ENCODE measurements at places on chromosomes 11 and 22.

- DNase-seq, result no peak
Observed at GRCh38 chr11:107263844-107264563, 193.6 kb downstream of the CWF19L2 start.

- DNase-seq, result no peak
Observed at GRCh38 chr22:29032014-29032475, 29.6 kb downstream of the C22orf31 start.

- no peak for DNase-seq
Observed at GRCh38 chr11:111253131-111253530, 7.6 kb downstream of the POU2AF2 start.

DNA sequence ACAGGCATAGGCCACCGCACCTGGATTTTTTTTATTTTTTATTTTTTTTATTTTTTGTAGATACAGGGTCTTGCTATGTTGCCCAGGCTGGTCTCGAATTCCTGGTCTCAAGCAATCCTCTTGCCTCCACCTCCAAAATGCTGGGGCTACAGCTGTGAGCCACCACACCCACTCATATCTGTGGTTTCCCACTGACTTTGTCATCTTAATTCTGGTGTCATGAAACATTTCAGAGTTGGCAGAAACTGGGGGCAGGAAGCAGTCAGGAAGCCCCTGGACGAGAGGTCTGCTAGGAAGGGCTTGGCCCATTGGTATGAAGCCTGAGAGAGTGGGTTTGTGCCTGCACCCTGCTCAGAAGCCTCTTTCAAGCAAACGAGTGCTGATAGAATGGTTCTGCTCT lies 49.1 kb downstream of the COMMD9 start:
- no peak for DNase-seq

DNA sequence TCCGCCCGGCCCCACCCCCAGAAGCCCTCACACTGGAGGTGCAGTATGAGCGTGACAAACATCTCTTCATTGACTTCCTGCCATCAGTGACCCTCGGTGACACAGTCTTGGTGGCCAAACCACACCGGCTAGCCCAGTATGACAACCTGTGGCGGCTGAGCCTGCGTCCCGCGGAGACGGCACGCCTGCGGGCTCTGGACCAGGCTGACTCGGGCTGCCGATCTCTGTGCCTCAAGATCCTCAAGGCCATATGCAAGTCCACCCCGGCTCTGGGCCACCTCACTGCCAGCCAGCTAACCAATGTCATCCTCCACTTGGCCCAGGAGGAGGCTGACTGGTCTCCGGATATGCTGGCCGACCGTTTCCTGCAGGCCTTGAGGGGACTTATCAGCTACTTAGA lies 6.6 kb upstream of the ATF4 start:
- DNase-seq, result no peak

DNA sequence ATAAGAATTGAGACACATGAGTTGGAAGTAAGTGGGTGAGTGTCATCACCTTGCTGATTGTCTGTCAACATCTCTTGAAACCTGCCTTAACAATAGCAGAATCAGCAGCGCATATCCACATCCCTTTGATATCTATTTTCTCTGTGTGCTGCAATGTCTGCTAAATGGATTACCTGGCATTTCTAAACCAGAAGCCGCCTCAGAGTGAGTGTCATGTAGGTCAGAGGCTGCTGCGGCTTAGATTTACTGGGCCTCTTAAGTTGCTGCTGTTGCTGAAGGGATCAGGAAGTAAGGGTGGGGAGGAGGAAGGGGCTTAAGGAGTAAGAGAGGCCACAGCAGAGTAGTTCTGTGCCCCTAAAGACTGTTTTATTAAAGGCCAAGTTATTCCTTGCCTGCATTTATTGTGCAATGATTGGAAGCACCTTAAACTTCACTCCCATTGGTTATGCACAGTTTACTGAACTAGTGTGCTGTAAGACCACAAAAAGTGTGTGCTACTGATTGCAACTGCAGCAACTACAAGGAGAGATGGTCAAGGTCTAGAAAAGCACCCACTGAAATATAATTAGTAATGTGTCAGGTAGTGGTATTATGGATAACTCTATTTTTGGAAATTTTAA lies 29.8 kb upstream of the TMEM41B start:
- no peak for DNase-seq

DNA sequence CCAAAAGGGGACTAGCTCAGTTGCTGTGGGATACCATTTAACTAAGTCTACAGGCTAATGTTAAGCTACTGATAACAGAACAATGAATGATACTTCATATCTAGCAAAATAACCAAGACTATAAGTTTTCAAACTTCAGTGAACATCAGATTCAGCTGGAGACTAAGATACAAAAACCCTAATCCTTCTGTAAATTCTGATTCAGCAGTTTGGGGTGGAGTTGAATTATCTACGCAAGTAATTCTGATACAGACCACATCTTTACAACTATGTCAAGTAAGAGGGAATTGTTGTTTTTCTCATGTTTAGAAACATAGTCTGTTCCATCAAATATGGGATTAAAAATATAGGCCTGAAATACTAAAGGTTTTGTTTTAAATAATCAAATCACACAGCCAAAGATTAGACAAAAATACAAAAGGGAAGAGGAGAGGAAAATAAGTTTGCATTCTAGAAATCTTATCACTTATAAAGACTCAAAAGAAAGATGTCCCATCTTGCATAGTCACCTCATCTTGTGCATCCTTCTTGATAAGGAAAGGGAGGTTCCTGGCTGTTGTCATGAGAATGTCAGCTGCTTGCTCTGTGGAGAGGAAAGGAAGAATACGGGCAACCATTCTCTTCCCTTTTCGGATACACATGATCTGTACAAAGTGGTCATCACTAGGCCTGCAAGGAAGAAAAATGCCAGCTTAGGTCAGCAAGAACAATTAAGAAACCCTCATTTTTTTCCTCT lies 21.4 kb downstream of the PATL1 start:
- DNase-seq, result no peak

DNA sequence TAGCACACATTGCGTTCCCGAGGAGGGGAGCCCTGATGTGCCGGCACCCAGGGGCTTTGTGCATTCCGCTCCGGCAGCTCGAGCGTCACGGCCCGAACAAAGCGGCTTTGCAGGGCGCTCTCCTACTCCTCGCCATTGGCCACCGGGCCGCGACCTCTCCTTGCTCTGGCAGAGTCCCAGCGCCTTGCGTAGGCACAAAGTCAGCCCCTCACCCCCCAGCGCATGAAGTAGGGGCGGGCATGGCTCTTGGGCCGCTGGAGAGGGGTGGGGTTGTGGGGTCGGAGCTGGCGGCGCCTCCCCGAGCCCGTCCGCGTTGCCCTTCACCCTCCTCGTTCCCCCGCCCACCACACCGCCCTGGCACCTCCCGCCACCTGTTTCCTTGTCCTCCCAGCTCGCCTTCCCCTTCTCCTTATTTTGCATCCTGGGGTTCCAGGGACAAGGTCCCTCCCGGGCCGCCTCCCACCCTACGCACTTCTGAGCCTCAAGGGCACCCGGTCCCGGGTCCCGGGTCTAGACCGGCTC lies 753 bp upstream of the PPARA start:
- no peak for DNase-seq

- DNase-seq, result no peak
Observed at GRCh38 chr11:35735411-35735810, 72.8 kb downstream of the TRIM44 start.

Data from stimulated activated CD4-positive, alpha-beta T cell treated with anti-CD3 and anti-CD28 coated beads, TNF-alpha, amount 100 ng/mL, for 1 hour (primary cell).